ENCODE measurements at places on chromosomes 3 and 15.

DNA sequence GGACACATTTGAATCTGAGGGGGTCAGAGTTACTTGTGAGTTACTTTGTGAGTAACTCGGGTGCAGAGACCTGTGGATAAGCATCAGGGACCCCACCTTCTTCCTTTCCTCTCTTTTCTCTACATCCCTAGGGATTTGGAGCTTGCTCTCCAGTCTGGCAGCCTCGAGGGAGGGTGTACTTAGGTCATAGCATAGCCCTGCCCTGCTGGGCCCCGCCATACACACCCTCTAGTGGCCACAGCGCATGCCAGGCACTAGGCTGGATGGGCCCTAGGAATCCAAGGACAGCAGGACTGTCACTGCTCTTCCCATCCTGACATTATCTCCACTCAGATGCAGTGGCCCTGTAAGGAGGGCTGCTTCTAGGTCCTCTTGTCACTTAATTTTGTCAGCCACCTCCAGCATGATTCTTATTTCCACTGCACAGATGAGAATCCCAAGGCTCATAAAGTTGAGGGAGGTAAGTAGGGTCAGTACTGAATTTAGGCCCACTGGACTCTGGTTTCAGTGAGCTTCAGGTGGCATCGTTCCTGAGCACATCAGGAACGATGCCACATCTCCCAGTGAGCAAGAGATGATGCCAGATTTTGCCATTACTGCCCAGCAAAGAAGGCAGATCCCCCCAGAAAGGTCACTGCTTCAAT, 3.6 kb upstream of the SMAD6 start:
- no peak for DNase-seq

DNA sequence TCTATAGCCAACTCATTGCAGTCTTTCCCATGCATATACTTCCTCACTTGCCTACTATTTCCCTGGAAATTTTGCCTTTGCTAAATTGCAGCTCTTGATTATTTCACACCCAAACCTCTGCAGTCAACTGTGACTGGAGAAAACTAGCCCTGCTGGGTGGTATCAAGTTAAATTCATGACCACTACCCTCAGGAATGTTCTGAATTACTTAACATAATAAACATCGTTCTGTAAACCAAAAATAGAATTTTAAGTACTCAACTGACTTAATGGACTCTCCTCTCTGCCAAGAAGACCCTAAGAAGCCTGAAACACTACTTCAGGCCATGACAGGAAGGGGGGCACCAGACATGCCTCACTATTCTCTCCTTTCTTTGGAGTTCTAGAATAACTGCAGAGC, 1278.0 kb upstream of the GBE1 start:
- DNase-seq = no peak

DNA sequence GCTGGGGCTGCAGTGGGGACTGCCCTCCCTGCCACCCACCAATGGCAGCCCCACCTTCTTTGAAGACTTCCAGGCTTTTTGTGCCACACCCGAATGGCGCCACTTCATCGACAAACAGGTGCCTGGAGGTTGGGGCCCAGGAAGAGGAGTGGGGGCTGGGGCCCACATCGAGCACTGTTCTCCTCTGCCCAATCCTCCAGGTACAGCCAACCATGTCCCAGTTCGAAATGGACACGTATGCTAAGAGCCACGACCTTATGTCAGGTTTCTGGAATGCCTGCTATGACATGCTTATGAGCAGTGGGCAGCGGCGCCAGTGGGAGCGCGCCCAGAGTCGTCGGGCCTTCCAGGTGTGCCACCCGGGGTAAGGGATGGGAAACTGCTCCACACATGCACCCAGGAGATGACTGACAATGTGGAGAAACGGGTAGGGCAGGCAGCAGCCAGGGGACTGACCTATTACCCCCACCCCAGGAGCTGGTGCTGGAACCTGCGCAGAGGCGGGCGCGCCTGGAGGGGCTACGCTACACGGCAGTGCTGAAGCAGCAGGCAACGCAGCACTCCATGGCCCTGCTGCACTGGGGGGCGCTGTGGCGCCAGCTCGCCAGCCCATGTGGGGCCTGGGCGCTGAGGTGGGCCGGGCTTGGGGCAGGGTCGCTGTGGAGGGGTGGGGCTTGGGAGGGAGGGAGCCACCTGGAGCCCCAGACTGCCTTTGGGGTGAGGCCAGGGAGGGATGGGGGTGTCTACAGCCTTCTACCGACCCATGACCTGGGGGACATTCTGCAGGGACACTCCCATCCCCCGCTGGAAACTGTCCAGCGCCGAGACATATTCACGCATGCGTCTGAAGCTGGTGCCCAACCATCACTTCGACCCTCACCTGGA, 22.9 kb downstream of the NBEAL2 start:
- DNase-seq = no peak

- no peak for DNase-seq
Observed at GRCh38 chr3:157248590-157249422, 88.9 kb upstream of the CCNL1 start.

DNA sequence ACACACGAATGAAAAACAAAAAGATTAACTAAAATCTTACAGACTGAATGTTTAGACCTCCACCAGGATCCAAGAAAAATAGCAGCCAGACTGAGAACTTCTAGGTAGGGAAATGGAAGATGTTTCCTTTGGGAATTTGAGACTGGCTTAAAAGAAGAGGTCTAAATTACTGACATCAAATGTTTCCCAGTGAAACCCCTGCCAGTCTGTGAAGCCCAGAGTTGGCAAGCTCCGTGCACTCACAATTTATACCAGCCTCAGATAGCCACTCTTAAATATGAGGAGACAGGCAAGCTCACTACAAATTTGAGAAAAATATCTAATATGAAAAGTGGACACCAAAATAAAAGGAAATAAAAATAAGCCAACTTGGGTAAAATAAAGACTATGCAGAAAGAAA, 700.5 kb upstream of the ZNF385D start:
- no peak for DNase-seq

DNA sequence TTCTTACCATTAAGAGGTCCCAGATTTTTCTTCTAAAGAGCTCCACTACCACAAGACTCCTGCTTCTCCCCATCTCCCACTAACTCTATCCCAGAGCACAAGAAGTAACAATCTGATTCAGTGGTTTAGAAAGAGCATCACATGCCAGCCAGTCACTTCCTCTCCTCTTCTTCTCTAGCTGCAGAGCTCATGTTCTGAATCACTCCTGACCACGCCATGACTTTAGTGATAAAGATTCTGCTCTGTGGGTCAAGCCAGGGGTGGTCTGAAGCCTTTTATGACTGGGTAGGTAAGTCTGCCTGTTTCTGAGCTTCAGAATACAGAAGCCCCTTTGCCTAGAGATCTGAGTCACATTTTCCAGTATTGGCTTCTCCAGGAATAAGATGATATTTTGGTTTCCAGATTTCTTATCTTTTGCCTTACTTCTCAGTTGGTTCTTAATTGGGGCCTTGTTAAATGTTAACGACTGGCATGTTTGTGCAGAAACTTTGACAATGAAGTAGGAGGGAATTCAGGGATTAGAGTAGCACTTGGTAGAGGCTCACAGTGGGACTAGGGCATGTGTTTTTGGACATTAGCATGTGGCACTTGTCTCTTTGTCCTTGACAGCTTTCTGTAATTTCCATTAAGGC, 27.6 kb upstream of the ADAMTSL3 start:
- no peak for DNase-seq

GRCh38 chr3:170490828-170491560, 72.3 kb downstream of the CLDN11 start:
- no peak for DNase-seq

GRCh38 chr15:62962101-62962995, 80.2 kb upstream of the TPM1 start:
- DNase-seq = no peak

DNA sequence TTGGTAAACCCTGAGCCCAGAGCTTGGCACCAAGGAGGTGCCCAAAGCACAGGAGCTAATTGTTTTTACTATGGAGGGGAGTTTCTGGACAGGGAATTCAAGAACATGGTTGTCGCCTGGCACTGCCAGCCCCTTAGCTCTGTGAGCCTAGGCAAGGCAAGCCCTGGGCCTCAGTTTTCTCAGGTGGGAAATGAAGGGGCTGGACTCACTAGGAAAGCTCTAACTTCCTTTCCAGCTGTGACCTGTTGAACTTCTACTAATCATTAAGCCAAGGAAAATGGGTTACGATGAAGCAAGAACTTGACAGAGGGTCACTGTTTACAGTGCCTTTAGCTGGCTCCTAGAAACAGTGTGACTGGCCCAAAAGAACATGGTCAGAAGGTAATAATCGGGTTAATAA, 277.2 kb downstream of the SHQ1 start:
- DNase-seq = no peak

DNA sequence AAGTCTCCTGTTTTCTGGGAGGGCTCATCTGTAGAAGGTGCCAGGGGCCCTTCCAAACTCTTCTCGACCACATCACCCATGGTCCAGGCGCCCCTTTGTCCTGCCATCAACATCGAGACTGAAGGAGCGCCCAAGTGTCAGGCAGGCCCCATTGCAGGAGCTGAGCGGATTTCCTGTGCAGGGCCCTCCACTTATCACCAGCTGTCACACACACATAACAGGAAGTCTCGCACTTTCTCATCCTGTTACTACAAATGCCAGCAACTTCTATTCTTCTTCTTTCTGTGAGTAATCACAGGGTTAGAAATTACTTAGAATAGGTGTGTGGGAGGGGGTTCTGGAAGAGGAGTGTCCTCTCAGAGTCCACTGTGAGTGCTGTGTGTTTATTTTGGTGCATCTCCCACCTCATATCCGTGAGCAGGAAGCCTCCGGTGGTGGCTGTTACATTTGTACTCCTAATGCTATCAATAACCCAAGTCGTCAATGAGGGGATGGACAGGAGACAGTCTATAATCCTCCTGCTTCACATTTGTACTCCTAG, at the start of gene KLHL6:
TSS of gene KLHL6 (minus strand) at position 166 of the 541 bp plus-strand sequence. CDS start at position 113, 53 bp downstream.
- no peak for DNase-seq

DNA sequence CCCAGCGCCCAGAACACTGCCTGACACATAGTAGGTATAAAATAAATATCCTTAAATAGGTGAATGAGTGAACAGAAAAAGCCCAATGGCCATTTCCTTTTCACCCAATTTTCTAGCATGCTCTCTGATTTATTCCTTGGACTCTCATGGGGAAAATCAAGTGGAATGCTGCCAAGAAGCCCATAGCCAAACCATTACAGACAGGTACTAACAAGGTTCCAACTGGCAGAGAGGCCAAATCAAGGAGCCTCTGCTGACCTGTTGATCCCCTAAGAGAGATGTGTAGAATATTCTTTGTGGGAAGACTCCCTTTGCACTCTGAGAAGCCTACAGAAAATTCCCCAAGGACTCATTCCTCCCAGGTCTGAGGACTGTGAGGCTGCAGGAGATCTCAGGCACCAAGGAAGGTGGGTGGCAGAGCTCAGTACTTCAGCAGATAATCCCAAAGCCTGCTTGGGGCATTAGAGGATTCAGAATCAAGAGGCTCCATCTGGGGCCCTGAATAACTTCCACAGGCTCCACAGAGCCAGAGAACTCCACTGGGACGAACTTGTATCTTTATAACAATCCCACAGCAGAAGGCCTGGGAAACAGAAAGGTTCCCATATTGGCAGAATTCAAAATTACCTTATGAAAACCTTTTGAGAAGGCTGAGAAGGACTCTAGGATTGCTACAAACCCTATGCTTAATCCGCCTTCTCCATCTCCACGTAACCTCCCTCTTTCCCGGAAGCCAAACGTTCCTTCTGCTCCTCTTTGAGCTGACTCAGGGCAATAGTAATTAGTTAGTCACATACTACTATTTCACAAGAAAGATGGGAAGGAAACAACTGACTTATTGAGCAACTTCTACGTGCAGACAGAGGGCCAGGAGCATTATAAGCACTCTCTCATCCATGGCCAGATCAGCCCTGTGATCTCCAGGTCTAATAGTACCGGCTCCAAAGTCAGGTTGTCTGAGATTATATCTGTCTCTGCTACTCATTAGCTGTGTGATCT, 34.5 kb downstream of the PRICKLE2 start:
- DNase-seq = no peak
